Choroid plexus epithelial cell (primary cell): ENCODE measurements at places on chromosomes 7 and 10.

DNA sequence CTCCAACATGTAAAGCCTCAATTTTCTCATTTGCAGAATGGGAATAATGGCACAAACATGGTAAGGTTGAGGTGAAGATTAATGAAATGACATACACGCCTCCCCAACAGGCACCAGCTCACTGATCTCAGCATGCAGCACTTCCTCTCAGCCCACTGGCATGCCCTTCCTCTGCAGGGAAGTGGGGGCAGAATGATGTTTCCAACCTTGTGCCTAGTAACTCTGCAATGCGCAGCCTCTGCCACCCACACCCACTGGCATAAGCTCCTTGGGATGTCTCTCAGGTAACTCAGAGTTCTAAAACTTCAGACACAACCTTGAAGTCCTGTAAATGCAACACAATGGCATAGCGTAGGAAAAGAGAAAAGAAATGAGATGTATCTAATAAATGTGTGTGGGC lies 540.7 kb downstream of the HTR7 start:
- no peak for DNase-seq

- DNase-seq = no peak
Observed at GRCh38 chr7:139681463-139681755, 96.4 kb downstream of the HIPK2 start.

GRCh38 chr10:44301781-44302355 lies 83.0 kb downstream of the CXCL12 start:
- DNase-seq = no peak

DNA sequence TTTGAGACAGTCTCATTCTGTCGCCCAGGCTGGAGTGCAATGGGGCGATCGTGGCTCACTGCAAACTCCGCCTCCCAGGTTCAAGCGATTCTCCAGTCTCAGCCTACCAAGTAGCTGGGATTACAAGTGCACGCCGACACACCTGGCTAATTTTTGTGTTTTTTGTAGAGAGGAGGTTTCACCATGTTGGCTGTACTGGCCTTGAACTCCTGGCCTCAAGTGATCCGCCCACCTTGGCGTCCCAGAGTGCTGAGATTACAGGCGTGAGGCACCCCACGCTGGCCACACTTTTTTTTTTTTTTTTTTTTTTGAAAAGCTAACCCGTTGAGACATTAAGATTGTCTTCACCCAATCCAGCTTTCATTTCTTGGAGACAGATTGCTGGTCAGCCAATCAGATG lies 2.1 kb downstream of the ZNF273 start:
- no peak for DNase-seq

DNA sequence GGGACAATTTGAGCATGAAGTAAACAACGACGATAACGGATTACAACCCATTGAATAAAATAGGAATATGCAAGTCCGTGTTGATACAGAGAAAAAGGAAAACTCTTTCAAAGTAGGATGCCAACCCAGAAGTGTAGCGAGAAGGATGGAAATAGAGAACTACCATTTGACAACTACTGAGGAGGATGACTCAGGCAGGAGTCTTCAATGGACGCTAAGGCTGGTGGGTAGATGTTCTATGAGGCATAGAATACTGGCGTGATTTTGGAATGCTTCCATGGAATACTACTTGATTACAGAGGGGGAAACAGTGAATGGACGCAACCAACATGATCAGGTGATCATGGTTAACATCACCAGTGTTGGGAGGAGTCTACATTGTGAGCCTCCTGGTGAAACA lies 828 bp upstream of the CFAP70 start:
- DNase-seq = no peak

GRCh38 chr7:123367031-123367430 lies 167.3 kb upstream of the SLC13A1 start:
- no peak for DNase-seq

- DNase-seq = no peak
Observed at GRCh38 chr10:93075369-93076221, 1.9 kb downstream of the CYP26A1 start.

GRCh38 chr10:126979311-126979710 lies 74.1 kb downstream of the DOCK1 start:
- no peak for DNase-seq

DNA sequence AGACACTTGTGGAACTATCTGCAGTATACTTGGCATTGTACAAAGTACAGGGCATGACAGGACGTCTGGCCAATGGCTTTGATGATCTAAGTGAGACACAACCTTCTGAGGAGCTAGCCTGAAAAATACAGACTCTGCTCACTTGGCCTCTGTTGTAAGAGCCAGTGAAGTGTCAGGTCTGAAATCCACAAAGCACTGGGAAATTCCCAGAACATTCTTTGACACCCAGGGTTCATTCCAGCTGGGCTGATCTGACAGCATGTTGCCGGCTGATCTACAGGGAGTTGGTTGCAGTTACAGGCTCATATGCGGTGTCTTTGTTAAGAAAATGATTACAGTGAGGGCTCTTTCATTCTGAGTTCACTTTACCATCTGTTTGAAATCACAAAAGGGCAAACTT lies 354.6 kb downstream of the PHF14 start:
- peak; percentile 52 for DNase-seq

DNA sequence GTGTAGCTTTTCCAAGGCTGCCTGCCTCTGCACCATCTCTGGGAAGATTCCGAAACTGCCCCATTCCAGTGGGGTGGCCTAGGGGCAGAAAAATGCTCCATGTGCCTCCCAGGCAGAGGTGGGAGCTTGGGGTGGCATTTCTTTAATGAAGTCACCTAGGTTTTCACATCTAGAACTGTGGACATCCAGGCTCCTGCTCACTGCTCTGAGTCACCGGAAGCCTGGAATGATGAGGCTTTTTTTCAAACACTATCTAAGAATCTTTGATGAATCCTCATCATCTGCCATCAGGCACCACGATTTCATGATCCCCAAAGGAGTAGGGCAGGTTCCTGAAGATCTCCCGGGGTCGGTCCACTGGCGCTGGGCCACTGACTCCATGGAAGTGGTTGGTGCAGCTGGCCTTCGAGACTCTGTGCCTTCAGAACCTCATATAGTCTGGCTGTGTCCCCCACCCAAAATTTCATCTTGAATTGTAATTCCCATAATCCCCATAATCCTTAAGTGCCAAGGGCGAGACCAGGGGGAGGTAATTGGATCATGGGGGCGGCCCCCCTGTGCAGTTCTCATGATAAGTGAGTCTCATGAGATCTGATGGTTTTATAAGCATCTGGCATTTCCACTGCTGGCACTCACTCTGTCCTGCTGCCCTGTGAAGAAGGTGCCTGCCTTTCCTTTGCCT lies 37.1 kb downstream of the MTURN start:
- no peak for DNase-seq

DNA sequence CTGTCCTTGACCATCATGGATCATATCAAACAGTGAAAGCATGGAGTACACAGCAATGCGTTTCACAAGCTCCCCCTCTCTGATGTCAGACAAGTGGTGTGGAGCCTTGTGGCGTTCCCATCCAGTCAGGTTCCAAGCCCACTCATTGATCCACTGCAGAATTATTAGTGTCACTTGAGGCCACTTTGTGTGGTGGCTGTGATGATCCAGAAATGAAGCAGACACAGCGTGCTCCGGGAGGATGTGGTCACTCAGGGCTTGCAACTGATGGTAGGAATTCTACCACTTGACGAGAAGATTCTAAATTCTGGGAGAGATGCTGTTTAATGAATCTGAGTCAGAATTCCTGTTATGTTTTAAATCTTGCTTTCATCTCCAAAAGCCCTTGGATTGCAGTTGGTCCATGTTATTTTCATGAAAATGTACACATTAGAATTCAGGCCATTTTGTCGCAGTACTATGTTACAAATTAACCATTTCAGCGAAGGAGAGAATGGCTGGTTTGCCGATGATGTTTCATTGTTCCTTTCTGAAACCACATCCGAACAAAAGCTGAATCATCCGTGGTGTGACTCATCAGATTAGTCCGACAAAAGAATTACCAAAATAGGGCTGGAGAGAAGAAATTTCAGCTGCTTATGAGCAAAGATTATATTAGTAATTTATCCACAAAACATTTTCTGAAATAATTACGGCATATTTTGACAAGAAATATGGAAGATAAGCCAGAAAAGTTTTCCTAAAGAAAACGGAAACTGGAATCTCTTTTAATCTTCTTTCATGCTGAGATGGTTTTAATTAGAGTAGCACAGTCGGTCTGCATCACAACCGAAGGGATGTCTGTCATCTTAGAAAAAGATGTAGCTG lies 48.1 kb downstream of the INSYN2A start:
- DNase-seq = peak; percentile 81

DNA sequence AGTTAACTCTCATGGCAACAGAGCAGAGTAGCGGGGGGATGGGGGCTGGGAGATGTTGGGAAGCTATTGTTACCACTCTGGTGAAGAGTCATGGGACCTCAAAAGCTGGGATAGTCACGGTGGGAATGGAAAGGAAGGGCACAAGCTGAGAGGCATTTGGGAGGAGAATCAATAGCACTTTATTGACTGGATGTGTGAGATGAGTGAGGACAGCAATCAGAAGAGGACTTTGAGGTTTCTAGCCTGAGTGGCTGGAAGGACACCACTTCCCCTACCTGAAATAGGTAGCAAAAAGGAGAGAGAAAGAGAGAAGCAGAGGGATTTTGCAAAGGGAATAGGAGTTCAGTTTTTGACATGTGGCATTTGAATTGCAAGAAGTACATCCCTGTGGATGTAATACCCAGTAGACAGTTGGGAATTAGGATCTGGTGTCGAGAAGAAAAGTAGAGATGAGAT lies 27.2 kb downstream of the SCD start:
- DNase-seq = no peak

DNA sequence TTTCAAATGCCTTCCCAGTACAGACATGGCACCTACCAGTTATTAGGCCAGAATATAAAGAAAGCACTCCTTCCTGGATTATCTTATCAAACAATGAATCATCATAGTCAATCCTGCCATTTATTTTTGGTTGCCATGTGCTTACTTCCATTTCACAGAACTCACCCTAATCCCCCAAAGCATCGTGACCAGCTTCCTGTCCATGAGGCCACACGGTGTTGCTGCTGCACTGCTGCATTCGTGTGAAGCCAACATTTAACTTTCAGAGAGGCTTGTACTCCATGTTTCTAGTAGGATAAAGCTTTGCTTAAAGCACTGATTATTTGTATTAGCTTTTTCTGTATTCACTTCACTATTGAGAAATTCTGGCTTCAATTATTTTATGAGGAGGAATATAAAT lies 14.4 kb downstream of the COL28A1 start:
- no peak for DNase-seq

DNA sequence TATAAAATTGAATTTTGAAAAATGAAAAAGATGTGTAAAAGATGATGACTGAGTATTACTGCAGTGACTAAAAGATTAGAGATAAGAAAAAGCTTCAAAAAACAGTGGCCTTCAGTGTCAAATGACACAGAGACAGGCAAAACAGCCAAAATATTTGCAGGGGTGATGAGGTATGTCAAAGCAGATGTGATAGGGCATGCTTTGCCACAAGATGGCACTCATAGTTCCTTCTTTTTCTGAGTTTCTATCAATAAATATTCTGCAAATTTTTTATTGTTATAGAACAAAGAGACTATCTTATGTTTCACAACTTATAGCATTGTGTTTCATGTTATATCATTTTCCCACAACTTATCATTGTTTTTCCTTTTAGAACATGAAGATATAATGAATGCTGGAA lies 344.1 kb upstream of the HPS1 start:
- DNase-seq = peak; percentile 1

- no peak for DNase-seq
Observed at GRCh38 chr10:11921800-11922392, 98.7 kb downstream of the PROSER2 start.

DNA sequence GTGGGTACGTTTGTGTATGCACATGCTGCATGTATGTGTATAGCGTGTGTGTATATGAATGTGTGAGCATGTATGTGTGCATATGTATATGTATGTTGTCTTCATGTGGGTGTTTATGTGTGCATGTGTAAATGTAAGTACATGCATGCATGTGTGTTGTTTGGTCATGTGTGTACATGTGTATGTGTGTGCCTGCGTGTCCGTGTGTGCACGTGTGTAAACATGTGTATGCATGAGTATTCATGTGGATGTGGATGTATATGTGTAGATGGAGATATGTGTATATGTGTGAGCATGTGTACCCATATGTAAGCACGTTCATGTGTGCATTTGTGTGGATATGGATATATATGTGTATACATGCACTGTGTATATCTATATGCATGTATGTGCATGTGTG lies 5.5 kb upstream of the CFAP46 start:
- DNase-seq = no peak

DNA sequence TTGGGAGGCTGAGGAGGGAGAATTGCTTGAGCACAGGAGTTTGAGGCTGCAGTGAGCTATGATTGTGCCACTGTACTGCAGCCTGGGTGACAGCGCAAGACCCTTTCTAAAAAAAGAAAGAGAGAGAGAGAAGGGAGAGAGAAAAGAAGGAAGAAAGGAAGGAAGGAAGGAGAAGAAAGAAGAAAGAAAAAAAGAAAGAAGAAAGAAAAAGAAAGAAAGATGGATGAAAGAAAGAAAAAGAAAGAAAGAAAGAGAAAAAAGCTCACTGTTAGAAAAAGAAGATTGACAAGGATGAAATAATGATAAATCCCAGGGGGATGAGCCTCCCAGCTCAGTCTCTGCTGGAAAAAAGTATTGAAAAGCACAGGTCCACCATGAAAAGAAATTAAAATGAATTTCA lies 22.8 kb upstream of the CARD11 start:
- DNase-seq = no peak

- peak; percentile 47 for DNase-seq
Observed at GRCh38 chr10:32189400-32190084, 133.3 kb upstream of the KIF5B start.

DNA sequence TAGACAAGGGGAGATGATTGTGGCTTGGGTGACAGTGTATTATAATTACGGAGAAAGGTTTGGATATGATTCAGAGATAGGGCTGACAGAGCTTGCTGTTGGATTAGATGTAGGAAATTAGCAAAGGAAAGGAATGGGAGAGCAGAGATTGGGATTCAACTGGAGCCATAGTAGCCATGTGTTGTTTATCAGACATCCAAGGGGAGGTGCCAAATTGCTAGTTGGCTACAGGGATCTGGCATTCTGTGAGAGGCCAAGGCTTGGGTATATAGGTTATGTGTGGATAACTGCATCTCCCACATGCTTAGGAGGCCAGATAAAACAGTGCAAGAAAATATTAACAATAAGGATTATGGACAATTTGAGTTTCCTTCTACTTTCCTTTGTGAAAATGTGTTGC lies 34.9 kb downstream of the CSGALNACT2 start:
- no peak for DNase-seq
